SJSA1 (cell line): ENCODE measurements at places on chromosomes 11 and 22. TPM values are rescaled to one million over a fixed set of nuclear protein-coding genes. Genes with fewer than 3 reads are reported as not detected.

DNA sequence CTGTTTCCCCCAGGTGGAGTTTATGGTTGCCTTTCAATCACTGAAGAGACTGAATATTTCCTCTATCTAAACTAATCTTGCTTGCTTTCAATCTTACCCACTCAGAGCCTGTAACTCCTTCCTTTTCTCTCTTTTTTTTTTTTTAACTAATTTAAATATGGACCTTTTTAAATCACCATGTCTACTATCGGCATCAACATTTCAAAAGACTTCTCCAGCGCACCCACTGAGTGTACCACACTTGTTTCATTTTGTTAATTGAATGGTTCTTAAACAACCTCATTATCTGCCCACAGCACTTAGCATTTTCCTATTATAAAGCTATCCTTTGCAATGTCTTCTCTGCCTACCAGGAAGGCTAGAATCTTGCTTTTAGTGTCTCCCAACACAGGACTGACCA, 1212.5 kb downstream of the LRRC4C start:
- H3K4me3 ChIP-seq = no peak overlapping the region

GRCh38 chr22:23837911-23838680, 710 bp downstream of the DERL3 start:
- H3K4me1 ChIP-seq = no peaks in the 10 kb centered on the region
- H3K36me3 ChIP-seq = peaks cover 48% of the 10 kb centered on the region
- H3K27me3 ChIP-seq = no peaks in the 10 kb centered on the region
- H3K27ac ChIP-seq = no peak overlapping the region

GRCh38 chr11:115585361-115586024, 81.3 kb upstream of the CADM1 start:
- no peak overlapping the region for H3K27ac ChIP-seq
- no peaks in the 10 kb centered on the region; the same call in 1 of the 2 replicates for H3K4me1 ChIP-seq
- H3K27me3 ChIP-seq = no peaks in the 10 kb centered on the region
- no peaks in the 10 kb centered on the region for H3K36me3 ChIP-seq

DNA sequence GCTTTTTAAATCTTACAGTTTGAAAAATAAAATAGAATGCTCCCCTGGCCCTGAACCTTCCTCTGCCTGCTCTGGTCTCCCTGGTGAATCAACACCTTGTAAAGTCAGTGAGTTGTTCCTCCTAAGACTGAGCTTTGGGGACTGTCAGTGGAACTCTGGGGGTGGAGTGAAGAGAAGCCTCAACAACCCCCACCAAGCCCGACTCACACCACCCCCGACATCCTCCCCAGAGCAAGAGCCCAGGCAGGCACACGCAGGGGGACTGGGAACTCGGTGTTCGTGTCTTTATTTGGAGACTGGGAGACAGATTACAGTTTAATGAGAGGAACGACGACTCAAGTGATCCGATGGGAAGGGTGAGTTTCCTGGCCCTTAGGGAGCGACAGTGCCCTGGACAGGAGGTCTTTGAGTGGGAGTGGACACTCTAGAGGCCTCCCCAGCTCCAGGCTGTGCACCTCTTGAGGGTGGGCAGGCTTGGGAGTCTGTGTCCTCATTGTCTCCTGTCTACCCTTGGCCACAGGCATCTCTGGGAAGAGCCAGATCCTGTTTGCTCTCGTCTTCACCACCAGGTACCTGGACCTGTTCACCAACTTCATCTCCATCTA, 6.2 kb downstream of the KDELR3 start:
- no peaks in the 10 kb centered on the region for H3K36me3 ChIP-seq
- DNase-seq = no peak
- H3K4me3 ChIP-seq = no peak overlapping the region
- no peaks in the 10 kb centered on the region for H3K27me3 ChIP-seq
- H3K4me1 ChIP-seq = no peaks in the 10 kb centered on the region

Gene TMPRSS6
- not detected in 2 replicates for total RNA-seq

Gene CCDC116
- total RNA-seq = 0.13 TPM in 1 of 2 replicates, not detected in the other
